B cell (primary cell): ENCODE measurements at places on chromosomes 2 and 18.

DNA sequence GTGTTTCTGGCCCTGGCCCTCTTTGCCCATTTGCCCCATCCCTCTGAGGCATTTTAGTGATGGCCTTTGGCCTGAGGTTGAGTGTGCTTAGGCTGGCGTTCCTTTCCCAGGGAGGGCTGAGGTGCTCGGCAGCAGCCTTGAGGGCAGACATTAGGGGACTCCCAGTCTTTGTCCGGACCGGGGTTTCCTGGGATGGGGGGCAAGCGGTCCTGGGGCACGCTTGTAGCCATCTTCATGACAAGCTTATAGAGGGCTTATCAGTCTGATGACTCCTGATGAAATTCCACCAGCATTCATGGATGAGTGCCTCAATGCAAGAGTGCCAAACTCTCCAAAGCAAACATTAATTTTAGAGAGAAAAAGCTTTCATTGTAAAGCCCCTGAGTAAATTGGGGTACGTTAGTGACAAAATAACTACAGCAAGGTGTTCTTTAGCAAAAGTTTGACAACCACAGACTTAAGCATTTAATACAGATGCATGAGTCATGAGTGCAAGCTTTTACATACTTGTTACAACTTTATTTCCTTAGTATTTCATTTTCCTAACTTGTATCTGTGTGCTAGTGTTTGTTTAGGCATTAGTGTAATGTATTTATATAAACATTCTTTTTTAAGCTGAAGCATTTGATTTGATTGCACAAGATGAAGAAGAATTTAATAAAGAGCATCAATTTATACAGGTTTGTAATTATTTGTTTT, 45.6 kb downstream of the CEP192 start:
- DNase-seq, result no peak

GRCh38 chr2:191114403-191114886, 36.3 kb downstream of the STAT4 start:
- peak; percentile 28 for DNase-seq

DNA sequence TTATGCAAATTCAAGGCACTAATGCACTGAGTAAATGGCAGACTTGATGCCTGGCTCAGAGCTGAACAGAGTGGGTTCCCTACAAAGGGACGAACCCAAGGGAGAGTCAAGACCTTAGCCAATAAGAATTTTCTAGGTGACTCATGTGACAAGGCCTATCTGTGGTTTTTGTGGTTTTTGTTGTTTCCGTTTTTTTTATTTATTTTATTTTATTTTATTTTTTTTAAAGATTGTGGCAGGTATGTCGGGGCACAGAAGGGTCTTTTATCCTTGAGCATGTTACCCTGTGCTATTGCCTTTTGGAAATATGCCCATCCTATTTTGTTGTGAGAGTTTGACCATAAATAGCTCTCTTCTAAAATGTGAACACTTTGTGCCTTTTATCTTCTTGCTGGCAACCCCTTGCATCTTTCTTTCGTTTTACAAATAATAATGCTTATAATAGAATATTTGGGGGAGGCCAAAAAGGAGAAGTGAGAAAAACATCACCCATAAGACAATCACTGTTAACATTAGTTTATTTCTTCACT, 113.4 kb upstream of the AQP4 start:
- DNase-seq, result peak; percentile 44

DNA sequence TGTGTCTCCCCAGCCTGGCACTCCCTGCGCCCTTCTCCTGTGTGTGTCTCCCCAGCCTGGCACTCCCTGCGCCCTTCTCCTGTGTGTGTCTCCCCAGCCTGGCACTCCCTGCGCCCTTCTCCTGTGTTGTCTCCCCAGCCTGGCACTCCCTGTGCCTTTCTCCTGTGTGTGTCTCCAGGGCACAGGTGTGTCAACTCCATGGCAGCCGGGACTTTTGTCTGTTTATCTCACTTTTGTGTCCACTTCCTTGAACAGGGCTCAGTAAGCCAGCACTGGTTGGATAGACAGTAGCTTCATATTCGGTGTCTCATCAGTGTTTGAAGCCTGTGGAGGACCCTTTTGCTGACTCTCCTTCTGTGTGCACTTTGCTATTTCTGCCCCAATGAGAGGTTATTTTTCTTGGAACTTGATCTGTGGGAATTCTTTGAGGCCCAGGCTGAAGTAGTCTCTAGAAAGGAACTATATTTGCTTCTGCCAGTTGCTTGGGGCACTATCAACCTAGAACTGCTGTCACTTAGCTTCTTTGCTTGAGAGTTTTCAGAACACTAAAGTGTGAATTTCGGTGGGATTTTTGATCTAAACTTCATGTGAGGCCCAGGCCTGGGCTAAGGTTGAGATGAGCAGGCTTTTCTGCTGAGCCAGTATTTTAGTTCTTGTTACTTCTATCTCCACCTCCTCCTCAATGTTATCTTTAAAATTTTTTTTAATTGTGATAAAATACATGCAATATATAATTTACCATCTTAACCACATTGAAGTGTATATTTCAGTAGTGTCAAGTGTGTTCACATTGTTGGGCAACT, 8.3 kb upstream of the ASB1 start:
- no peak for DNase-seq

- no peak for DNase-seq
Measured at GRCh38 chr18:8169722-8170121, 439.5 kb upstream of the RAB12 start.

DNA sequence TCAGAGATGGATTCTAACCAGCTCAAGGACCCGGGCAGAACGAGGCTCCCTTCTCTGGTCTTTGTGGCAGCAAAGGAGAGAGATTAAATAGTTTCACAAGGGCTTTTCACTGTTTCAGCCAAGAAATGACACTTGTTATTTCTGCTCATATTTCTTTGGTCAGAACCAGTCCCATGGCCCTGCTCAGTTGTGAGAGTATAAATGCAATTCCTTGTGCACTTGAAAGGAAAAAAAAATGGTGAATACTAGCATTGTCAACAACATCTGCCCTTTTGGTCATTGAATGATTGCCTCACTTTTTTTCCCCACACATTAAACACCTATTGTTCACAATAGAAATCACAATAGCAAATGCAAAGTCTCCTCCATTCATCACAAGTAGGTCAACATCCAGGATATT, 104.4 kb downstream of the RDH14 start:
- no peak for DNase-seq

GRCh38 chr2:112723995-112724394, 3.2 kb downstream of the NT5DC4 start:
- no peak for DNase-seq
